Fibroblast of upper back skin (primary cell): ENCODE measurements at places on chromosomes 12 and 14.

- DNase-seq: no peak
Measured at GRCh38 chr14:74652541-74652940, 40.5 kb upstream of the LTBP2 start.

GRCh38 chr12:65638324-65638723 is 186.0 kb upstream of the HMGA2 start:
- DNase-seq: no peak

DNA sequence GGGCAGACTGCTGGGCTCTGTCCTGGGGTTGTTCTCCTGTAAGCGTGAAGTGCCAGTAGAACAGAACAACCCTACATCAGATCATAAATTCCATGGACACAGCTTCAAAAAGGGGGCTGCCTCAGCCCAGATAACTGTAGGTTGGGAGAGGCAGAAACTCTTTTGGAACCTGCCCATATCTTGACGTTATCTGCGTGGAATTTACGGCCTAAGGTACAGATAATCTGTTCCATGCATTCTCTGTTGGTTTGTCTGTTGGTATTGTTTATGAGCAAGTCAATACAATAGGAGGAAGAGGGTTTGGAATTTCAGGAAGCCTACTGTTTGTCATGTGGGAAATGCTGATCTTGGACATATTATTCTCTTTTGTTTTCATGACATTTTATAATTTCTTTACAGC is 36.7 kb downstream of the SLC25A47 start:
- DNase-seq: no peak

DNA sequence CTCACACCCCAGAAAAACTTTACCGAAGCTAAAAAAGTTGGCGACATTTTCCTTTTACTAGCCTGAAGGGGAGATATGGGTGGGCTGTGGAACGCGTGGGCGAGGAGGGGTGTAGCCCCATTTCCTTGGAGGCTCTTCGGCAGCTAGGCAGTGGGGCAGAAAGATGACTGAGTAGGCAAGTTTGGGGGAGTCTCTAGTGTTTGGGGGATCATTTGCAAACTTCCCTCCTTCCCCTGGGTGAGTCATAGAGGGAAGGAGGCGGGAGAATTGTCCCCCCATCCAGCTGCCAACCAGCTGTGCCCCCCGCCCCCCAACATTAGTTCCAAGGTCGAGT is 2.3 kb downstream of the GLI1 start:
- DNase-seq: no peak

DNA sequence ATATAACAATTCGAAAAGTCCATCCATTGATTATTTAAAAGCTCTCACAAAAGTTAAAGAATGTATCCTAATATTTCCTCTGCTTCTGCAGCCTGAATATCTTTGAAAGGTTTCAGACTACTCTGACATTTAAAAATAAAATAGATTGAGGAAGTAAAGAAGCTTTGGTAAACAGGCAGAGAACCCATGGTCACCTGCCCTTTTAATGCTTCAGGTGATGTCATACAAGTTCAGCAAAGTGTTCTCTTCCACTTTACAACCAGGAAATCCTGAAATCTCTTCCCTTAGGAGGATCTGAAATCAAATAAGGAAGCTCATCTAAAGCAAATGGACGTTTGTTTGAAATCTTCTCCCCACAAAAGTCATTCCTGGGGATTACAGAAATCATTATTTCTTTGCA is 322.4 kb downstream of the PDZRN4 start:
- DNase-seq: no peak
